Smooth muscle cell of the umbilical artery (primary cell): ENCODE measurements at places on chromosomes 6 and 20. TPM values are rescaled to one million over a fixed set of nuclear protein-coding genes. Genes with fewer than 3 reads are reported as not detected.

TLDC2 gene
- total RNA-seq, result 0.30 and 0.37 TPM in 2 replicates

MMP24 gene
- 0.89 and 1.0 TPM in 2 replicates for total RNA-seq

ASCC3 gene
- total RNA-seq, result 137 and 160 TPM in 2 replicates

CLDN20 gene
- total RNA-seq, result not detected in 2 replicates

TRIM10 gene
- not detected in 2 replicates for total RNA-seq

MOG gene
- total RNA-seq, result not detected in 2 replicates

RIPOR2 gene
- total RNA-seq, result 0.30 and 0.42 TPM in 2 replicates

CLVS2 gene
- under 0.01 TPM in 1 of 2 replicates, not detected in the other for total RNA-seq

CFAP206 gene
- 0.37 and 0.59 TPM in 2 replicates for total RNA-seq

ARMH2 gene
- not detected in 2 replicates for total RNA-seq

APCDD1L gene
- total RNA-seq, result 38.3 and 92.5 TPM in 2 replicates
